Small intestine (tissue), 16 donors: ENCODE measurements at places on chromosomes 4 and X. TPM values are rescaled to one million over a fixed set of nuclear protein-coding genes. Genes with fewer than 3 reads are reported as not detected.

The MAB21L2 gene
- 9.5 TPM for polyA plus RNA-seq

DNA sequence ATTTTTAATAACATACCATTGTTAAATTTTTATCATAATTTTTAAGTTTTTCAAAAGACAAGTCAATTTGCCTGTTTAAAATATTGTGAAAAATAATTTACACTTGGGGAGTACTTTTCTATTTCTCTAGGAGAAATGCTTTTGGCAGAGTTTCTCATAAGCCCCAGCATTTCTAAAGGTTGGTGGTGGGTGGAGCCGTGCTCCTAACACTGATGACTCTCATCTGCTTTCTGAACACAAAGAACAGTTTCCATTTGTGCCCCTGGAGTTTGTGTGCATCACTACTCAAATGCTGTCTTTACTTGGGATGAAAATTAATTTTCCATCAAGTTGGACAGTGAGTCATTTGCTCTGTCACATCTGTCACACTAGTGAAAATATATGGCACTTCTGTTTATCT is 57.6 kb downstream of the TNIP2 start:
- no peak overlapping the region for H3K4me3 ChIP-seq
- no peak overlapping the region for H3K27ac ChIP-seq
- no peaks in the 10 kb centered on the region for H3K4me1 ChIP-seq
- peaks cover 39% of the 10 kb centered on the region for H3K36me3 ChIP-seq

DNA sequence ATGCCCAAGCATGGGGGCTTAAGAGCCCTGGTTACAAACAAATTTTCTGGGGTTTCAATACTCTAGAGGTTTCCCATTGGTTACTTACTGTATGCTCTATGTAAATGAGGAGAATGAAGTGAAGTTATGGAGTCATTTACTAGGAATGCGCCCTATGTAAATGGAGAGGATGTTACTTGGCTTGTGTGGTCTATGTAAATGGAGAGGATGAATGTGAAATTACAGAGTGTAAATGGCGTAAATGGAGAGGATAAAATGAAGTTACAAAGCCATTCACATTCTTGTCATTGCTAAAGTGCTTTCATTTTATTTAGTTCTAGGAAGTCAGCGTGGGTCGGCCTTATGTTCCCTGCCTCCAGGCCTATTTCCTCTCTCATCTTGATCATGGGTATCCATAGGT is 810.5 kb upstream of the ADGRL3 start:
- H3K36me3 ChIP-seq = no peaks in the 10 kb centered on the region
- no peak for DNase-seq
- H3K4me3 ChIP-seq = no peak overlapping the region

- H3K4me1 ChIP-seq = no peaks in the 10 kb centered on the region
- H3K36me3 ChIP-seq = no peaks in the 10 kb centered on the region
- no peak overlapping the region for H3K4me3 ChIP-seq
- DNase-seq = no peak
Observed at GRCh38 chrX:20101934-20102581, 14.6 kb downstream of the MAP7D2 start.

DNA sequence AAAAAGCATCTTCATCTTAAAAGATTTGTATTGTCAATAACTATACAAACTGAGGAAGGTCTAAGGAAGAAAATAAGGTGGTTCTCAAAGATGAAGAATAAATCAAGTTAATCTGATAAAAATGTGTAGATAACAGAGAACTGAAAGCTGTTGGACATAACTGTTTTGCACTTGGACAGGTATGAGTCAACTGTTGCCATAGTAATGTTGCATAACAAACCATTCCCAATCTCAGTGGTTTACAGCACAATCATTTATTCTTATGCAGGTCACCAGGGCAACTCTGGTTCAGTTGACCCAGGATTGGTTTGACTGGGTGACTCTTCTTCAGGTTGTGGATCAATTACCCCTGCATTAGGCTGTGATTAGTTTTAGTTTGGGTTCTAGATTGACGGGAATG is 2197.7 kb downstream of the ARAP2 start:
- no peak overlapping the region for H3K4me3 ChIP-seq
- no peak for DNase-seq
- H3K27ac ChIP-seq = no peak overlapping the region
- no peaks in the 10 kb centered on the region for H3K4me1 ChIP-seq
- H3K36me3 ChIP-seq = no peaks in the 10 kb centered on the region
- no peaks in the 10 kb centered on the region for H3K27me3 ChIP-seq

The CCDC110 gene
- polyA plus RNA-seq = not detected

The SH2D1A gene
- not detected for polyA plus RNA-seq

The ELF4 gene
- polyA plus RNA-seq = 13.8 TPM

- peak within 1 kb of the TSS; percentile 92 for H3K4me3 ChIP-seq
- no peaks in the 10 kb centered on the region for H3K4me1 ChIP-seq
- no peaks in the 10 kb centered on the region for H3K36me3 ChIP-seq
- H3K27ac ChIP-seq = peak within 1 kb of the TSS; percentile 93
- no peaks in the 10 kb centered on the region for H3K27me3 ChIP-seq
Observed at GRCh38 chrX:386768-387575, at the start of gene PPP2R3B. Gene PPP2R3B, minus strand, starts transcription at chrX:386907. Its CDS starts 216 bp downstream, at chrX:386691.

DNA sequence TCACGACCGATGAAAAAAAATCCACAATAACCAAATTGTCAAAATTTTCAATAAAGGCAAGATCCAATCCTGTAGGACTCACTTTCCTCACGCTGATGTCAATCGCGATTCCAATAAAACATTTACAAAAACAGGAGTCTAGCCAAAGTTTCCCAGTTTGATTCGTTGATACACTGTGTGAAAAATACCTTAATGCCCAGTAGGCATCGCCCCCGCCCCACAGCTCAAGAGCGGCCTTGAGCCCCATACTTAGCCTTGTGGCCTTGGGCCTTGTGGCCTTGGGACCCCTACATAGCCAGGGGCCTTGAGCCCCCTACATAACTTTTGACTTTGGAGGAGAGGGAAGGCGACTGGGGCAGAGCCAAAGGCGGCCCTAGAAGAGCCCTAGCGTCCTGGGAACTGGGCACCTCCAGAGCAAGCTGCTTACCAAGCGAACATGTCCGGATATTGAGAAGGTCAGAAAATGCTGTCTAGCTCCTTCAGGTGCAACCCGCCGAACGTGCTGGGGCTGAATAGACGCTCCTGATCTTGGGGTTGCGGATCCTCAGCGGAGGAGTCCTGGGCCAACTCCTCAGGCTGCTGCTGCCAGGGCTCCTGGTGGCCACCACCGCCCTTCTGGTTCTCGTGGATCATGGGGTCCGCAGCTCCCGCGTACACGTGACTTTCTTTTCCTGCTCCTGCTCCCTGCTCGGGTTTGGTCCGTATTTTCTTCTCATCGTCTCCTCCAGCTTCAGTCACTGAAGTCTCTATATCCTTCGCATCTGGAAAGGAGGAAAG is 62.9 kb downstream of the RHOXF2B start:
- DNase-seq = no peak
- no peak overlapping the region for H3K27ac ChIP-seq
- no peaks in the 10 kb centered on the region for H3K4me1 ChIP-seq
- H3K36me3 ChIP-seq = no peaks in the 10 kb centered on the region
- no peak overlapping the region for H3K4me3 ChIP-seq

DNA sequence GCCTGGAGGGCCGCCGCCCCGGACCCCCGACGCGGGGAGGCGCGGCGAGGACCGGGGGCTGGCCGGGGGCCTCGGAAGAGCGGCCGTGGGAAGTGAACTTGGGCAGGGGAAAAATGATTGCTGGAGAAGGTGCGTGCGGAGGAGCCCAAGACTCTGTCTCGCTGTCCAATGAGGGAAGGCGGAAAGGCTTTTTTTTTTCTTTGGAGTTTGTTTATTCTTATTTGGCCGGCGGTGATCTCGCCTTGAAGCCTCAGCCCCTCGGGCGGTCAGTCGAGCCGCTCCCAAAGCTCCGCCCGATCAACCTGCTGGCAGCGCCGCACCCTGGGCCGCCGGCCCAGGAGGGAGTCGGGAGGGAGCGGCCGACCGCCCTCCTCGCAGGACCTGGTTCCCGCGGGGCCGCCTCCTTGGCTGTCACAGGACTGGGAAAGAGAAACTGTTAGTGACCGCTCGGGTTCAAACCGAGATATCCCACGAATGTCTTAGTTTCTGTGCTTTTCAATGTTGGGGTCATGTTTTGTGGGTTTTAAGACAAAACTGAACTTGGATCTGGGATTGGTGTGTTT is 2.5 kb downstream of the CPEB2 start:
- H3K4me3 ChIP-seq = peak overlapping the region; percentile 98
- no peaks in the 10 kb centered on the region for H3K36me3 ChIP-seq
- H3K27me3 ChIP-seq = no peaks in the 10 kb centered on the region
- H3K27ac ChIP-seq = peak overlapping the region; percentile 100
- H3K4me1 ChIP-seq = no peaks in the 10 kb centered on the region

GRCh38 chr4:147492761-147493160 is 11.9 kb downstream of the EDNRA start:
- H3K4me3 ChIP-seq = no peak overlapping the region
- no peak for DNase-seq
- no peaks in the 10 kb centered on the region for H3K27me3 ChIP-seq
- no peaks in the 10 kb centered on the region for H3K4me1 ChIP-seq
- no peaks in the 10 kb centered on the region for H3K36me3 ChIP-seq

DNA sequence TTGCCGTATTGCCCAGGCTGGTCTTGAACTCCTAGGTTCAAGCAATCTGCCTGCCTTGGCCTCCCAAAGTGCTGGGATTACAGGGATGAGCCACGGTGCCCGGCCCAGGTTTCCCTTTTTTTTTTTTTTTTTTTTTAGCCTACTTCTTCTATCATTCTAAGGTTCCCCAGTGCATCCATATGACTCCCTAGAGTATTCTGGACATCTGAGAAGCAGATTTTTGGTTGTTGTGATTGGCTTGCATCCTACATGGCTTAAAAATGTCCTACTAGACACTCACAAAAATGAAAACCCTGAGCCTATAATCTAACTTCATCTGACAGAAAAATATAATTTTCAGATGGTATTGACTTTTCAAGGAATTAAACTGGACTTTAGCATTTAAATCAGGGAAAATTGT is 41.7 kb downstream of the SMIM14 start:
- DNase-seq = no peak
- H3K4me1 ChIP-seq = no peaks in the 10 kb centered on the region
- H3K4me3 ChIP-seq = no peak overlapping the region

The KIAA1210 gene
- polyA plus RNA-seq = not detected

- H3K27me3 ChIP-seq = no peaks in the 10 kb centered on the region
- H3K36me3 ChIP-seq = no peaks in the 10 kb centered on the region
- peak; percentile 81 for DNase-seq
- peak overlapping the region; percentile 88 for H3K4me3 ChIP-seq
- peak overlapping the region; percentile 97 for H3K27ac ChIP-seq
Observed at GRCh38 chr4:55396308-55397125, 760 bp downstream of the TMEM165 start.

DNA sequence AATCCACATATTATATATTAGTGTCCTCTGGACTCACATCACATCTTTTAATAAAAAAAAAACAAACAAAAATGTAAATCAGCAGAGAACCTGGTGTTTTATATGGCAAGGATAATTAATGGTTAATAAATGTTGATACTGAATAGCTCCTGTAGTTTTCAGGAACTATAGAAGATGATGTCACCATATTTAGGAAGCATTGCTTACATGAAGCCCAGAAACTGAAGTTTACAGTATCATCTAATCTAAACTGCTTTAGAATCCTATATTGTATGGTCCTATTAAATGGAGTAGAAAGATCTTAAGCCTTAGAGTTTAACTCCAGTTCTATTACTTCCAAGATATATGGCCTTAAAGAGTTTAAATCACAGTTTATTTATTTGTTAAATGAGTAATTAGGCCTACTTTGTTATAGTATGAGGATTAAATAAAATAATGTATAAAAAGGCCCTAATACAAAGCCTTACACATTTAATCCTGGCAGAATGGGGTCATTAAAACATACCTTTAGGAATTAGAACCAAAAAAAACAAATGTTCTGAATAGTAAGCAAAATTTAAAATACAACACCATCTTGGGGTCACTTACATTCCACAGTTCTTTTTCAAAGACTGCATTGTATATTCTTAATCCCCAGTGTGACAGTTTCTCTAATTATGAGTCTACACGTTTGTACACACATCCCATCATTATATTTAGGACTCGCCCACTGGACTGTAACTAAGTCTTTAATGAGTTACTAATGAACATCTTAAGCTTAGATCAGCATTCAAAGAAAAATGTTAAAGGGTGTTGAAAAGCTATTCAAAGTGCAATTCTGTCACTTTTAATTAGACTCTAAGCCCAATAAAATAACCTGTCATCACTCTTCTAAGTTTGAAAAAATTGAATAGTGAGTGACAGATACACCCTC is 305.9 kb downstream of the ADGRL3 start:
- H3K36me3 ChIP-seq = no peaks in the 10 kb centered on the region
- H3K4me1 ChIP-seq = no peaks in the 10 kb centered on the region
- H3K27me3 ChIP-seq = no peaks in the 10 kb centered on the region
- no peak overlapping the region for H3K4me3 ChIP-seq

- H3K36me3 ChIP-seq = no peaks in the 10 kb centered on the region
- no peak overlapping the region for H3K27ac ChIP-seq
- H3K4me1 ChIP-seq = peaks cover 26% of the 10 kb centered on the region
- H3K27me3 ChIP-seq = no peaks in the 10 kb centered on the region
Observed at GRCh38 chrX:17591741-17592110, 145.6 kb upstream of the SCML1 start.

GRCh38 chrX:16445166-16445752 is 204.7 kb upstream of the S100G start:
- no peaks in the 10 kb centered on the region for H3K36me3 ChIP-seq
- no peak overlapping the region for H3K27ac ChIP-seq
- peak; percentile 25 for DNase-seq
- no peak overlapping the region for H3K4me3 ChIP-seq
- no peaks in the 10 kb centered on the region for H3K27me3 ChIP-seq
